T-helper 2 cell (primary cell): ENCODE measurements at places on chromosomes 11 and 22.

DNA sequence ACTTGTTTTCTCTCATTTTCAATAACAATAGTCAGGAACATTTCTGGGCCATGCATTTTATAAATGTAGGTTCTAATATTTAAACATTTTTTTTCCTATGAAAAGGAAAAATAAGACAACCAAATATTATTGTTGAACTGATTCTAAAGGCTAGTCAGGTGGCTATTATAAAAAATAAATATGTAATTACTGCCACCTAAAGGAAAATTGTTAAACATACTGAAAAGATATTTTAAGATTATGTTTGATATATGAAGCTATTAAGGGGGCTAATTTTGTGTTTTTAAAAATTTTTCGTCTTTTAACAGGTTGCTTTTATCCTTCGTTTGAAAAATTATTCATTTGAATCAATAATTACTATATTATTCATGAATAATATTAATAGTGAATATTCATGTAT is 62.2 kb upstream of the FDX1 start:
- DNase-seq = no peak

GRCh38 chr11:17581732-17582053 is 34.6 kb downstream of the OTOG start:
- no peak for DNase-seq

- no peak for DNase-seq
Observed at GRCh38 chr11:13140028-13140870, 131.1 kb downstream of the RASSF10 start.

DNA sequence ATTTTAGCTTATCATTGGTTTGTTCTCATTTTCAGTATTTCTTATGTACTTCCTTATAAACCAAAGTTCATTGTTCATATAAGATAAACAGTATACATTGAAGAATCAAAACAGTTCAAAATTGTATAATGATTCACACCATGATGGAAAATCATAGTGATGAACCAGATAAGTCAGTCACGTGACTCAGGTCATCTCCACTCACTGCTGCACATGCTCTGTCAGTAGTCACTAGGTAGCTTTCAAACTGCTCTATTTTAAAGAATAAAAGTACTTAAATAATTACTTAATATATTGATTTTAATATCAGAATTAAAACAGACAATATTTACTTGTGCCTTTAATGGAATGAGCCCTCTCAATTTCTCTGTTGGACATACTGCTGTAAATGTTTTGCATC is 37.5 kb downstream of the PDHX start:
- DNase-seq = no peak

DNA sequence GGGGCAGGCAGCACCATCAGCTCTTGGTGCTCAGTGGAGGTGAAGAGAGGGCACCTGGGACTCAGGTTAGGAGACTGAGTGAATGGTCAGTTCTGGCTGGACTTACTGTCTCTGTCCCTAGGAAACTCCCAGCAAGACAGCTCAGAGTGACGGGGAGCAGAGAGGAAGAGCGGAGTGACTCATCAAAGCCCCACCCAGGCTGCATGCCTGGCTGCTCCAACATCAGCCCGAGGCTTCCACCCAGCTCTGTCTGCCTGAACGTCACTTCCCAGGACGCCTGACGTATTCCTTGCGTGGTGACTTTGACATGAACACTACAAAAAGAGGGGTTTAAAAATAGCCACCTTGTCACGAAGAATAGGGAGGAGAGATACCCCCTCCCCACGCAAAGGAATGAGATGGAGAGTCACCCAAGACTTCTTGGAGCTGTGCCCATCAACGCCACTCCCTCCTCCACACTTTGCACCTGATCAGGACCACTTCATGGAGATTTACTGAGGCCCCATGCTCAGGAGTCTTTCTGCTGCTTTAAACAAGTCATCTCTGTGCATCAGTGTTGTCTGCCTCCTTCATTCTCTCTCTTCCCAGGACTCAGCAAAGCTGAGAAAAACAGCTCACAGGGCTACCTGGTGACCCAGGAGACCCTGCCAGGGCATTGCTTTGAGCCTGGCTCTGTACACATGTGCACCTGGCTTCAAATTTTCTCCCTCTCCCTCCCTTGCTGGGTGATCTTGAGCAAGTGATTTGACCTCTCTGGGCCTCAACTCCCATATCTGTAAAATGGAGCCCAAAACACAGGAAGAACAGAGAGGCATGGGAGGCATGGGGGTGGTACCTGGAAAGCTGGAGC is 83.1 kb downstream of the MN1 start:
- no peak for DNase-seq

GRCh38 chr11:84719935-84720577 is 907.1 kb downstream of the DLG2 start:
- no peak for DNase-seq

DNA sequence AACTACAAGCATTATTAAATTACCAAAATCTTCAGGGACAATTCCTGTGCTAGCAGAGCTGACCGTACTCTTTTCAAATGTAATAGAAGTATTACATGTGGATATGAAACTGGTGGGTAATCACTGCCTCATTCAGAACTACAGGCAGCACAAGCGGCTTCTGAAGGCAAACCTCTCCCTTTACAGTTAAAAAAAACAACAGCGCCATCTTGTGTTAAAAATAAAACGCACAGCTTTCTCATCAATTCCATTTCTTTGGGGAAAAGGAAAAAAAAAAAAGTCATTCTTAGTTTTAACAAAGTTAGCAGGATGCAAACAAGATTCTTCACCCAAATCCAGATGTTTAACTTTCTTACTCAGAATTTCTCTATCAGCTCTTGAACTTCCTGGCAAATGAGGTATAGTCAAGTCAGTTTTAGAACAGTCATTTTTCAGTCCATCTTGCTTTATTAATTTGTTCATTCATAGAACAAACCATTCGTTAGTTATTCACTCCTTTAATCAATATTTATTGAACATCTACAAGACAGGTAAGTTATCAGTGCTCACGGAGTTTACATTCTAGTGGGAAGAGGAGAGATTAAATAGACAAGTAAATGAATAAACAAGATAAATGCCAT is 331.8 kb upstream of the MPPED2 start:
- no peak for DNase-seq

- no peak for DNase-seq
Observed at GRCh38 chr11:107747622-107748021, 35.8 kb upstream of the SLN start.

DNA sequence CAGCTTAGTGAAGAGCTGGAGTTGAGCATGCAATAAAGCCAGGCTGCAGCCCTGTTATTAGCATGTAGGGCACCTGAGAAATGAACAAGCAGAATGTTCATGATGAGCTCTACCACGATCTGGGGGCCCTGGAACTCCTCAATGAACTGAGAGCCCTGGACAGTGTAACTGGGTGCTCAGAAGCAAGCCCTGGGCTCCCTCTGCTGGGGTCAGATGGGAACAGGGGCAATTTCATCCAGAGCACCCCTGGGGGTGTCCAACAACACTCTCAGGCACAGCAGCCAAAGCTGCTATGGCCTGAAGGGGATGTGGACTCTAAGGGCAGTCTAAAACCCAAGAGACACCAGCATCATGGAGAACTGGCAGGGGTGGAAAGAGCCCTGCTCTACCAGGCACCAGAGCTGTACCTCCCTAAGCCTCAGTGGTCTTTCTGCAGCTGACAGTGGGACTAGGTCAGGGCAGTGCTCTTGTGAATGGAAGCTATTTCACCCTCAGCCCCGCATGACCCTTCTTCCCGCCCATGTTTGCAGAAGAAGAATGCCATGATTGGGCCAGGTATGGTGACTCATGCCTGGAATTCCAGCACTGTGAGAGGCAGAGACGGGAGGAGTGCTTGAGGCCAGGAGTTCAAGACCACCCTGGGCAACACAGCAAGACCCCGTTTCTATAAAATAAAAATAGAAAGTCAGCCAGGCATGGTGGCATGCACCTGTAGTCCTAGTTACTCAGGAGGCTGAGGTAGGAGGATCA is 28.9 kb downstream of the THOC5 start:
- DNase-seq = no peak

DNA sequence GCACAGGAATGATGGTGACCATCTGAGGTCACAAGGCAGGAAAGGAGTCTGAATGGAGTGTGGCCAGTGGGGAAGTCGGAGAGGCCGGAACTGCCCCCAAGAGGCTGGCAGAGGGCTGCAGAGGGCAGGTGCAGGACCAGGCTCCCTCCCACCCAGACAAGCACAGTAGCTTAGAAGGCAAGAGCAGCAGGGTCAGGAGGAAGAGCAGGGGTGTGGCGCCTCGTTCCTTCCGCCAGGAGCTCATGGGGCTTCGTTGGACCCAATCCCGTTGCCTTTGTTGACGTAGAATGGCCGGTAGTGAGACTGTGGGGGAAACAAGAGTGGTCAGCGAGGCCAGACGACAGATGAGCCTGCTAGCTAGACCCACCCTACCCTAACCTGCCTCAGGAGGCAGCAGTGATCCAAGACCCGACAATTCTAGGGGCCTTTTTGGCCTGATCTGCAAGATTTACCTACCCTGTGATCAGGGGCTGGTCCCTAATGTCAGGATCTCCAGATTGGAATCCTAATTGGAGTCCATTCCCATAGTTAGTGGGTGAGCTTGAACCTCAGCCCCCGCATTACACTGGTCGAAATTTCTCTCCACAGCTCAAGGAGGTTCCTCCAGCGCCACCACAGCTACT is 25.6 kb downstream of the TRIM29 start:
- no peak for DNase-seq

DNA sequence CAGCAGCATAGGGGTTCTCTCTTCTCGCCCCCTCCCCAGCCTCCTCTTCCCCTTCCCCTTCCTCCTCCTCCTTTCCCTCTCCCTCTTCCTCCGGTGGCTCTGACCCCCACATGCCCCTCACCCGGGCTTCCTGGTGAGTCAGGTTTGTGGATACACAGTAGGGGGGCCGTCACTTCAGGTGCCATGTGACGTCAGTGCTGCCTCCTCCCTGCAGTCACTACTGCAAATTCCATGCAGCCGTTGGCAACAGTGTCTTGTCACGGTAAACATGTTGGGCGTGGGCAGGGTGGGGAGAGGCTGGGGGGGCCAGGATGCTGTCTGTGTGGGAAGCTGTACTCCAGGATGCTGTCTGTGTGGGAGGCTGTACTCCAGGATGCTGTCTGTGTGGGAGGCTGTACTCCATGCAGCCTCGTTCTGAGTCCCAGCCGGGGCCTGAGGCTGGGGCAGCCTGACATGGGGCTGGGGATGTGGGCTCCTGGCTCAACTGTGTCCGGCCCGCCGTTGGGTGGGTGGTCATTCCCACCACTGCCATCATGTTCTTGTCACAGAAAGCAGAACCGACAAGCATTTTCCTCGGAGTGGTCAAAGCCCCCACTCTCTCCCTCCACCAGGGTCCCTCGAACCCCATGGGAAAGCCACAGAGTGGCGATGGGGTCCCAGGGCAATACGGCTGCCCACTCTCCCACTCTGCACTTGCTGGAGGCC is 2.4 kb upstream of the MUC2 start:
- peak; percentile 6 for DNase-seq

DNA sequence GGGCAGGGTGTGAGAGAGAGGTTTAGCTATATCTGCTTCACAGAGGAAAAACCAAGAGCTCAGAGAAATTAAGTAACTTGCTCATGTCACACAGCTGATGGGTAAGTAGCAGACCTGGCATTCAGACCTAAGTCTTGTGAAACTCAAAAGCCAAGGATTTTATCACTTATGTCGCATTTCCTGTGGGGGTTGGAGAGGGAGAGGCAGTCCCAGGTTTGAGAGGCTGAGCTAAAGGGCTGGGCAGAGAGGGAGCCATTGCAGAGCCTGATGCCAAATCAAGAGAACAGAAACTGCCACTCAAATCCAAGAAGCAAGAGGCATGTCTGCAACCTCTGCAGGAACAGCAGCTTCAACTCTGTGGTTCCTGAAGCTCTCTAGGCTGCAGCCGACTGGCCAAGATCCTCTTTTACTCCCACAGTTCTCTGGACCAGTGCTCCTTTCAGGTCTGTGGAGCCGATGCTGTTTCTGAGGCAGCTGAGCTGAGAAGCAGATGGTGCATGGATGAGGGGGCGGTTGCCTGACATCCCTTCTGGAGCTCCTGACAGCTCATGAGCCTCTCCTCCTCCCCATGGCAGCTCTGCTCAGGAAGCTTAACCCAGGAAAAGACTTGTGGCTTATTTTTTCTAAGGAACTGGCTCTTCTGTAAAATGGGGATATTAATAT is 47.6 kb upstream of the NAV2 start:
- DNase-seq = no peak

GRCh38 chr11:111524056-111524455 is 9.5 kb downstream of the HOATZ start:
- no peak for DNase-seq

GRCh38 chr22:39967996-39968972 is 8.1 kb downstream of the TMA7B start:
- no peak for DNase-seq

DNA sequence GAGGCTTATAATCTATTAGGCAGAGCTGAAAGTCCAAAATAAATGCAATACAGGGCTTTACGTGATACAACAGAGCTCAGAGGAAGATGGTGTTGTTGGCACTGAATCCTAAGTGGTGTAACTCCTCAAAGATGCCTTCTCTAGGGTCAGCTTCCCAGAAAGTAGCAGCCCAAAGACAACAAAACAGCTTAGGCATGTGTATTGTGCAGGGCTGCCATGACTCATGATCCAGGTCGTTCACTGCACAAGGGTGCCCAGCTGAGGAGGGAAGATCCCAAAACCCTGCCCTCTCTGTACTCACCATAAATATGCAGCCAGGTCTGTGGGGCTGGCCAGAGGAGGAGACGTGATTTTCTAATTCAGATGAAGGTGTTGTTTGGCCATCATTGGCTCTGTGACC is 59.4 kb upstream of the NNMT start:
- DNase-seq = no peak

GRCh38 chr11:69055598-69056516 is 7.1 kb downstream of the TPCN2 start:
- DNase-seq = peak; percentile 86

- no peak for DNase-seq
Observed at GRCh38 chr22:26295563-26296126, 126.4 kb downstream of the SEZ6L start.

GRCh38 chr11:70068950-70069349 is 9.2 kb upstream of the ANO1 start:
- no peak for DNase-seq

DNA sequence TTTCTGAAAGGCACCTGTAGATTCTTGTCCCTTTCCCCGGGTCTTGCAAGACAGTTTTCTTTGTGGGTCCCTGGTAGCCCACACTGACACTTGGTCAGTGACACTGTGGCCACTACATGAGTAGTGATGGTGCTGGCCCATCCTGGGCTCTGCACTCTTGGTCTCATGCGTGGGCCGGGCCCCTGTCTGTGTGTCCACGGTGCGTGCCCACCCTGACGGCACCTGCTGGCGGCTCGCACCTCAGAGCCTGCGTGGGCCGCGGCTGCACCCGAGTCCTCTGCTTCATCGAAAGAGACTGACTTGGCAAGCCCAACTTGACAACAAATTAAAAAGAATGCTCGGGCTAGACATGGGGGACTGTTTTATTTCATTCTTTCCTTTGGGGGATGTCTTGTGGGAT is 37.5 kb downstream of the ADAMTS15 start:
- DNase-seq = no peak

DNA sequence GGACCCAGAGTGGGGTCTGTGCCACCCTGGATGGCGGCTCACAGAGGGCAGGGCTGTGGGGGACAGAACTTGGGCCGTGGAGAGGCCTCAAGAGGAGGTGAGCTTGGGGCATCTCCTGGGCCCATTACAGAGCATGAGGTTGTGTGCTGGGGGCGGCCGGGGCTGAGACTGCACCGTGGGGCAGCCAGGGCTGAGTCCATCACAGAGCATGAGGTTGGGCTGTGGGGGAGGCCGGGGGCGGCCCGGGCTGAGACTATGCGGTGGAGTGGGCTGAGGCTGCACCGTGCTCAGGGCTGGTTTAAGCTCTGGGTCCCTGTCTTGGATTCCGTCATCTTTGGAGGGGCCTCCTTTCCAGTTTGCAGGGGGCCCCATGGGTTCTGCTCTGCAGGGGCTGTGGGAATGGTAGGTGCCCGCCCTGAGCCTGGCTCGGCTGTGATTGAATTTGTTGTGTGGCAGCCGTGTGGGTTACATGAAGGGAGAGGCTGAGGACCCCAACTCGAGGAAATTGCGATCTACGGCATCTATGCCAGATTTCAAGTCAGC is 38.1 kb upstream of the MUC5AC start:
- DNase-seq = no peak
